ENCODE measurements at places on chromosomes 2 and 18.

DNA sequence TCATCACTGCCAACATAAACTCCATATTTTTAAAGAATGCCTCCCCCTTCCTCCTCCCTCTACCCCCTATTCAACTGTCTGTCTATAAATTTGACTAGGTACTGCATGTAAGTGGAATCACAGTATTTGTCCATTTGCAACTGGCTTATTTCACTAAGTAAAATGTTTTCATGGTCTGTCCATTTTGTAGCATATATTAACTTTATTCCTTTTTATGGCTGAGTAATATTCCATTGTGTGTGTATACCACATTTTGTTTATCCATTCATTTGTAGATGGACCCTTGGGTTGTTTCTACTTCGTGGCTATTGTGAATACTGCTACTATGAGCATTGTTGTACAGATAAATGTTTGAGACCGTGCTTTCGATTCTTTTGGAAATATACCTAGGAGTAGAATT, 10.7 kb downstream of the SEH1L start:
- no peak for DNase-seq

DNA sequence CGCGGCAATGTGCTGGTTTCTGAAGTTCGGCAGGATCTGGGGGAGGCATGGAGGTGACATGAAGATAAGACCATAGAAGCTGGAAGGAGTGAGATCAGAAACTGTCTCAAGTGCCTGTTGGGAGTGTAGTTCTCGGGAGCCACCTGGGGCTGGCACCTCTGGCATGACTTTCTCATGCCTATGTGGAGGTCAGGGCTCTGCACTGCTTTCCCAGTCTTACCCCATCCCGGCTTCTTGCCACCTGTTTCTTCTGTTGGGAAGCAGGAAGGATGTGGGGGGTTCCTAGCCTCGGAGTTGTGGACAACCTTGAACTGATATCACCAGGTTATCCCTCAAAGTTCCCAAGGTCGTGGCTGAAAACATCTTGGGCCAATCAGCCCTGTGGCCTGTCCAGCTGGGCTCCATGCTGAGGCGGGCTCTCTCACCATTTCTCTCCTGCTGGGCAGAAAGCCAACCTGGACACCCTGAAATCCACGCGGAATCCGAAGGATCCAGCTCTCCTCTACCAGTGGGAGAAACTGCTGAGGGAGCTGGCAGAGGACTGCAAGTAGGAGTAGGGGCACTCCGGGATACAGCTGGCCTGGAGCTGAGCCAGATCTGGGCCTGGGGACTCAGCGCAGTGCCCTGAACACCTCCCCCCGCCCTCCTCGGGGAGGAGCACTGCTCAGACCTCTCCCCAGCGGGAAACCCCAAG, 42.5 kb downstream of the FER1L5 start:
- DNase-seq, result no peak

- no peak for DNase-seq
These were observed 5.7 kb upstream of the PTPRN start for GRCh38 chr2:219314804-219315468.

- no peak for DNase-seq
These were observed 141.7 kb upstream of the CAB39 start for GRCh38 chr2:230570987-230571386.

DNA sequence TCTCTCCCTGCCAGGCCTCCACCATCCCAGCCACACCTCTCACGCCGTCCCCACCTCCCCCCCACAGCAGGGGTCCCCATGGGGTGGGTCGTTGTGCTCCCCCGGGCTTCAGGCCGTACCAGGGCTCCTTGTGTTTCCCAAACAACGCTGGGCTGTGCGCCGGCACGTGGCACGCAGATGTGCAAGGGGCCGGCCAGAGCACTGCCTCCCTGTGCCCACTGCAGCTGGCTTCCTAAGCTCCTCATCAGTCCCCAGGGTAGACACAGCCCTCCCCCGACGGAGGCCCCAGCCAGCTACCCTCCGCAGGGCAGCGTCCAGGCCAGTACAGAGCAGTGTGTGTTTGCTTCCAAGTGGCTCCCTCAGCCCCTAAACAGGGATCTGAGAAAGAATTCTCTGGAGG, 34.0 kb downstream of the BIN1 start:
- no peak for DNase-seq

DNA sequence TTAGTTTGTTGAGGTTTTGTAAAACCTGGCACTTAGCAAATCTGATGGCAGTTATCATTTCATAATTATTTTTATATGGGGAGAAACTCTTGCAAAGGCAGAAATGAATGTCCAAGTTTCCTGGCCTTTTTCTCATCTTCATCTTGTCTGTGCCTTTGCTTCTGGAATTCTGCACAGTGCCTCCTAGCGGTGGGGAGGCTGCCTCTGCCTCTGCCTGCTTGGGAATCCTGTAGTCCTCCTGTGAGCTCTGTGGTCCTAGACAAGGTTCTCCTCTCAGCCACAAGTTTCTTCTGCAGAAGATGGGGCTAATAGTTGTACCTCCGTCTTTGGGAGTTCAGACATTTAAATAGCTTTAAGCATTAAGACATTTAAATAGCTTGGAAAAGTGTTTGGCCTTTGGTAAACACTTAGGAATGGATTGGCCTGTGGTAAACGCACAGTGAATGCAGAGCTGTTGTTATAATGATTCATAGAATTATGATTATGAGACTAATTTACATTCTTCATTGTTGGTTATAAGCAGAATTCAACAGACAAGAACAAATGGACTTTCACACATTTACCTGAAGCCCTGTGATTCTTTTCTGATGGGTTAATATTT, 101.2 kb downstream of the ZNF236 start:
- DNase-seq, result no peak

DNA sequence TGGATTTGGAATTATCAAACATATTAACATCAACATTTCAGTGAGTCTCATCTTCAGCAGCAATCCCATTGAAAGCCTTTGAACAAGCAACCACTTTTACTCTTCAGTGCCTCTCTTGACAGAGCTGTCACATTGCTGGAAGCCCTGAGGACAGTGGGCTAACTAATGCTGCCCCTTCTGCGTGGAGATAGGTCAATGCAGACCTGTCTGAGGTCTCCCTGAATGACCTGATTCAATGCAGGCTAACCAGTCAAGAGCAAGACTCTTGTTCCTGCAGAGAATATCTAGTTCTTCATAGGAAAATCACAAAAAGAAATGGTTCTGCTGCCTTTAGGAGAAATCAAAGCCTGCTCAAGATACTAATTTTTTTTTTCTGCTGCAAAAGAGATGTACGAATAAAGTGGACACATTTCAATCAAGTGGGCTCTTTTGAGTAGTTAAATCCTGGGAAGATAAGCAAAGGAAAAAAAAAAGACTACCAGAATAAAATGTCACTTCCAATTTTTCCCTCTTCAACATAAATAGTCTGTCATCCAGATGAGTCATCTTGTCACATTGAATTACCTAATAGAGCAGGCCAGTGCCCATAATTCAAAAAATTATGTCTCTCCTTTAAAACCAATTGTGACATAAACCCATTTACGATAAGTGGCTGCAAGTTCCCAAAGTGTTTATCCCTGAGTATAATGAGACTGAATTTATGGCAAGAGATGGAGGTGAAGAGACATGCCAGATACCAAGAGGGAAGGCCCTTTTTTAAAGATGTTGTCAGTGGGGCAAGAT, 1269.0 kb upstream of the DDX18 start:
- DNase-seq, result no peak

DNA sequence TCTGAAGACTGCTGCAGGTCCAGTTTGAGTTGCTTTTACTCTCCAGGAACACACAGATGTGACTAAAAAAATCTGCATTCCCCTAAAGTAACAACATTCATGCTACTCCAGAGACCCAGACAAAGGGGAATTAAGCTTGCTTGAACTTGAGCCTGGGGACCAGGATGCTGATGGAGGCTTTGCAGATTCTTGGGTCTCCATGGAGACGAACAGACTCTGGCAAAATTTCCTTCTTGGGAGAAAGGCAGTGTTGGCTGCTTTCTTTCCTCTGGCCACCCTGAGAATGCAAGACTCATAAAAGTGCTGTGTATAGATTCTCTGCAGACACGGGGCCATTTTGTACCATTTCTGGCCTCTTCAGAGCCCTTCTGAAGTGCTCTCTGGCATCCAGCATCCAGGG, 112.0 kb downstream of the ACTR3 start:
- DNase-seq, result no peak

GRCh38 chr18:46301571-46301970, 197.4 kb downstream of the HAUS1 start:
- no peak for DNase-seq

- no peak for DNase-seq
These were observed 242.9 kb upstream of the GYPC start for GRCh38 chr2:126413079-126413478.

DNA sequence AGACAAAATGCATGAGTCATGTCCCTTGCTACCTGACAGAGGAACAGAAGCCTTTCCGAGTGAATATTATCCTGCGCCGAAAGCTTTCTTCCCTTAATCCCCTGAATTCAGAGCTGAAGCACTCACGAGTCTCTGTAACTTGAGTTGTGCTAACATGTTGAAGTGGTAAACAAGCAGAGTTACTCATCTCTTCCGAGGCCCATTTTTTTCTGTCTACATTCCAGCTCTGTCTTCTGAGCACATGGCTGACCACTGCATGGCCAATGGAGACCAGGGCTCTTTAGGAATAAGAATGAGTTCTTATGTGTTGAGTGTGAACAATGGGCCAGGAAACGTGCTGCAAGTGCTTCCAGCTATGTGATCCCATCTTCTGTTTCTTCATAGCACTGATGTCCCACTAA, 73.1 kb upstream of the PID1 start:
- peak; percentile 65 for DNase-seq

GRCh38 chr18:62206593-62206992, 19.5 kb downstream of the RELCH start:
- no peak for DNase-seq

DNA sequence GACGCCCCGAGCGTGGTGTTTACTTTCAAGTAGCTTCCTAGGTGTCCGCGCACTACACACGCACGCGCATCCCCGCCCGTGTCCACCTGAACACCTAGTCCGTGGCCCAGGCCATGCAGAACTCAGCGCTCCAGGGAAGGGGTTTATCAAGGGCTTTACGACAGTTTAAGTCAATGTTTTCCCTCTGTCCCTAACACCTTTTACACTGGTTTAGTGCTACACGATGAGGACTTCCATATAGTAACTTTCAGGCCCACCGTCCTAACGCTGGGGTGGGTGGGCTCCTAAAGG, 1.4 kb upstream of the BCL2 start:
- DNase-seq, result peak; percentile 61

GRCh38 chr2:195488567-195488966, 168.5 kb upstream of the SLC39A10 start:
- no peak for DNase-seq

GRCh38 chr18:70256184-70256583, 32.7 kb upstream of the SOCS6 start:
- no peak for DNase-seq

Data from NCI-H510A (cell line).